ENCODE measurements at places on chromosomes 12 and 14. TPM values are rescaled to one million over a fixed set of nuclear protein-coding genes. Genes with fewer than 3 reads are reported as not detected.

DNA sequence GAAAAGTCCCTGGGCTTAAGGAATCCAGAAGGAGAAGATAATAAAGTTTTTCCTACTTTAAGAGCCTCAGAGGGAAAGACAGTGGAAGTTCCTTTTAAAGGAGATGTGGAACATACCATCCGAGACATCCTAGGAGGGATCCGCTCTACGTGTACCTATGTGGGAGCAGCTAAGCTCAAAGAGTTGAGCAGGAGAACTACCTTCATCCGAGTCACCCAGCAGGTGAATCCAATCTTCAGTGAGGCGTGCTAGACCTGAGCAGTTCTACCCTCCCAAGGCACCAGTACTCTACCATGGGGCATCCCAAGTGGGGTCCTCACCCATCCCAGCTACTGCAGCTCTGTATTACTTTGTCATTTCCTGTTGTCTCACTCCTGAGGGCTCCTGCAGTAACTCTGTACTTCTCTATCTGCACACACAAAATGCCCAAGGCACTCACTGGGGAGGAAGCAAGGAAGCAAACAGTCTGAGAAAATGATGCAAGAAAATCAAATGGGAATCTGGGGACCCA is 3.8 kb downstream of the TINF2 start:
- H3K4me1 ChIP-seq, result peaks cover 73% of the 10 kb centered on the region
- no peaks in the 10 kb centered on the region for H3K27me3 ChIP-seq
- no peak for DNase-seq
- no peak overlapping the region for H3K4me3 ChIP-seq
- H3K27ac ChIP-seq, result no peak overlapping the region
- H3K36me3 ChIP-seq, result peaks cover 79% of the 10 kb centered on the region

DNA sequence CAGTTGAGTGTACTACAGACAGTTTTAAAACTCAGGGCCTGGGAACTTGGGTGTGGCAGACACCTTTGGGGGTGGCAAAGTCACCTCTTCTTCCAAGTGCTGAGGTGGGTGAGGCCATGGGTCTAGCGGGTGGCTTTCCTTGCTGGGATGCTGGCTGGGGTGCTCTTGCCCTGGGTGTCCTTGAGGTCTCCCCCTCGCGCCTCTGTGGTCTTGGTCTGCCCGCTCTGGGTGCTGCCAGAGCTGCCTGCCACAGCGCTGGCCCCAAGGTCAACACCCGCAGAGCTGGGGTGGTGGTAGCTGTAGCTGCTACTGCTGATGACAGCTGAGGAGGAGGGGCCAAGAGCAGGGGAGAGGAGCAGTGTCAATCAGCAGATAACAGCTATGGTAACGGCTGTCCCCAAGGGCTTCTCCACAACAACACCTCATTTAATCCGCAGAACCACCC is 6.8 kb downstream of the KRT74 start:
- no peak overlapping the region for H3K27ac ChIP-seq
- H3K36me3 ChIP-seq, result no peaks in the 10 kb centered on the region
- no peak overlapping the region for H3K4me3 ChIP-seq
- H3K27me3 ChIP-seq, result peaks cover 11% of the 10 kb centered on the region

DNA sequence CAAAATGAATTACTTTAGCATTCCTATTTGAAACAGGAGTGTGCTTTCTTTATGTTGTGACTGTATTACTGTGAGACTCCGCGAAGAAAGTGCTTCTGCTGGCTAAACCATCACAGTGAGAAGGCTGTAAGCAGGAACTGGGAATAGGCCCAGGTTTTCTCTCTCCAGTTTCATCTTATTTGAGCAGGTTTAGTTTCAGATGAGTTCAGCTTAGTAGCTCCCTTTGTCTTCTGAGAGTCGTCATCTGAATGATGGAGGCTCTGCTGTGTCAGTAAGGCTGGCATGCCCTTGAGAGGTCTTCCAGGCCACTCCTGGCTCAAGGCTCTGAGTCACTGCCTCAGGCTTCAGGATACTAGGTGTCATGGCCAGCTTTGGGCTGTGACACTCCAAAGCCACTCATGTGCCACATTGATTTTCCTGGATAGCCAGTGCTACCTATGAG is 205.6 kb upstream of the RGS6 start:
- no peak for DNase-seq
- no peak overlapping the region for H3K27ac ChIP-seq
- no peaks in the 10 kb centered on the region for H3K27me3 ChIP-seq
- H3K4me1 ChIP-seq, result no peaks in the 10 kb centered on the region
- peaks cover 5% of the 10 kb centered on the region for H3K36me3 ChIP-seq

- peaks cover 87% of the 10 kb centered on the region for H3K4me1 ChIP-seq
- no peaks in the 10 kb centered on the region for H3K27me3 ChIP-seq
- H3K27ac ChIP-seq, result peak overlapping the region; percentile 92
- peak overlapping the region; percentile 11 for H3K4me3 ChIP-seq
- peaks cover 18% of the 10 kb centered on the region for H3K36me3 ChIP-seq
These were observed 822 bp upstream of the RDH5 start for GRCh38 chr12:55719371-55719770.

DNA sequence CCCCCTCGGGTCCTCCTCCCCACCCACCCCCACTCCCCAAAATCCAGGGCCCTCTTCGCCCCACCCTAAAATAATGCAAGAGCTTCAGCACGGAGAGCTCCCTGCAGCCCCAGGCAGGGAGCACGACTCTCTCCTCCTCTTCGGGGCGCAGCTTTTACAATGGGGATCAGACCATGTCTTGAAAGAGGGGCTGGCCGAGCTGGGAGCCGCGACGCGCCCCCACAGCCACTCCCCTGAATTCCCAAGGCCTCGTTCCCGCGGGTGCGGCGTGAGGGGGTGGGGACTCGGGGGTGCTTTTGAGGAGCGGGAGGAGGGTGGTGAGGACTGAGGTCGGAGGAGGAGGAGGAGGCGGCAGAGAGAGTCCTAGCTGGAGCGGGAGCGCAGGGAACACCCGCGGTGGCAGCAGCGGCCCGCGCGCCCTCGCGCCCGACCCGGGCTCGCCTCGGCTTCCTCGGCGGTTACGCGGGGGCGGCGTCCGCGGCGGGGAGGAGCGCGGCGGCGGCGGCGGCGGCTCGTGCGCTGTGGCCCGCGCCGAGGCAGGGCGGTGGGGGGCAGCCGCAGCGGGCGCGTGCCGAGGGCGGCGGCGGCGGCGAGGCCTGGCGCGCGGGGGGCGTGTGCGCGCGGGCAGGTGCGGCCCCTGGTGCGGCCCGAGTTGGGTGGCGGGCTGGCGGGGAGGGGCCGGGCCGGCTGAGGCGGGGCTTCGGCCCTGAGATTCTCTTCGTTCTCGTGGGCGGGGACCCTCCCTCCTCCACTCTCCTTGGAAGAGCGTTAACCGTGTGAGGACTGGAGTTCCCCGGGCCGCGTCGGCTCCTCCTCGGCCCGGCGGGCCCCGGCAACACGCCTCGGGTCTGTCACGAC is at the start of gene ANKS1B:
TSS of gene ANKS1B (minus strand) at position 666 of the 858 bp plus-strand sequence. CDS start 699 bp downstream, outside the sequence.
- peak; percentile 55 for DNase-seq
- H3K36me3 ChIP-seq, result no peaks in the 10 kb centered on the region
- H3K27me3 ChIP-seq, result no peaks in the 10 kb centered on the region
- H3K4me1 ChIP-seq, result peaks cover 2% of the 10 kb centered on the region
- H3K4me3 ChIP-seq, result peak within 1 kb of the TSS; percentile 71
- peak within 1 kb of the TSS; percentile 57 for H3K27ac ChIP-seq

DNA sequence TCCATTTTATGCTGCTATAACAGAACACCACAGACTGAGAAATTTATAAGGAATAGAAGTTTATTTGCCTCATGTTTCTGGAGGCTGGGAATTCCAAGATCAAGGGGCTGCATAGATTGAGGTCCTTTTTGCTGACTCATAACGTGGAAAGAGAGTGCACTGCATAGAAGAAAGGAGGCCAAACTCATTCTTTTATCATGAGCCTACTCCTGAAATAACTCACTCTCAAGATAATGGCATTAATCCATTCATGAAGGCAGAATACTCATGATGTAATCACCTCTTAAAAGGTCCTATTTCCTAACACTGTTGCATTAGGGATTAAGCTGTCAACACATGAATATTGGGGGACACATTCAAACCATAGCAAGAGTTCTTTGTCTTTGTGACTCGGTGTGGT is 60.0 kb upstream of the FBXO33 start:
- no peaks in the 10 kb centered on the region for H3K27me3 ChIP-seq
- no peak overlapping the region for H3K4me3 ChIP-seq
- H3K27ac ChIP-seq, result no peak overlapping the region
- DNase-seq, result no peak

The SDR9C7 gene
- total RNA-seq, result 0.97 TPM

The KERA gene
- total RNA-seq, result 0.17 TPM

Data from psoas muscle (tissue), 8 donors.